Activated CD8-positive, alpha-beta memory T cell treated with anti-CD3 and anti-CD28 coated beads for 1 hour (primary cell): ENCODE measurements at places on chromosomes 2 and 18.

DNA sequence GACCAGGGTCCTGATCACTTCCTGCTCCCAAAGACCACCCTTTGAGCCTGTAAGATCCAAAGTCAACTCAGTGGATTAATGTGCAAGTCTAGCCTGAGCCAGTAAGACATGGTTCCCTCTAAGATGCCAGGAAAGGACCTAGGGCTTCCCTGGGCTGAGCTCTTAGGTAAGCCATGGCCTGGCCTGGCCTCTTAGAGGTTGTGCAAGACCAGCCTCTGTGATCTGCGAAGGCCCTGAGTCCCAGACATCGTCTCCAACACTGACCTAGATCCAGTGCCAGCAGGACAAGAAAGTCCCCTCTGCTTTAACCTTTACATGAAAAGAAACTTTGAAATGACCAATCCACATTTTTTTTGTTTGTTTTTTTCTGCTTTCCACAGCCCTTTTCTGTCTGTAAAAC is 73.6 kb upstream of the CYP1B1 start:
- no peak for DNase-seq

DNA sequence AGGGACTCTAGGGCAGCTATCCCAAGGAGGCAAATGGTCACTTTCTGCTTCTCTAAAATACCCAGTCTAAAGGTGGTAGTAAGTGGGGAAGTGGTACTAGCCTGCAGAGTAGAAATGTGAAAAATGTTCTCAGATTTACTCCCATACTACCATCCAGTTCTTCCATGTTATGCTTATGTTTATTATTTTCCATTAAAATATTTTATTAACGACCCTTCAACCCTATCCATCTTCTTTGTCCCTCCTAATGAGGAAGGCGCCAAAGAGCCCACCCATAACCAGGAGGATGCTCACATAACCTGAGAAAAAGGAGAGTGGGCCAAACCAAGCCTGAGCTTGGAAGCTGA is 153.5 kb downstream of the ANTXR1 start:
- no peak for DNase-seq

DNA sequence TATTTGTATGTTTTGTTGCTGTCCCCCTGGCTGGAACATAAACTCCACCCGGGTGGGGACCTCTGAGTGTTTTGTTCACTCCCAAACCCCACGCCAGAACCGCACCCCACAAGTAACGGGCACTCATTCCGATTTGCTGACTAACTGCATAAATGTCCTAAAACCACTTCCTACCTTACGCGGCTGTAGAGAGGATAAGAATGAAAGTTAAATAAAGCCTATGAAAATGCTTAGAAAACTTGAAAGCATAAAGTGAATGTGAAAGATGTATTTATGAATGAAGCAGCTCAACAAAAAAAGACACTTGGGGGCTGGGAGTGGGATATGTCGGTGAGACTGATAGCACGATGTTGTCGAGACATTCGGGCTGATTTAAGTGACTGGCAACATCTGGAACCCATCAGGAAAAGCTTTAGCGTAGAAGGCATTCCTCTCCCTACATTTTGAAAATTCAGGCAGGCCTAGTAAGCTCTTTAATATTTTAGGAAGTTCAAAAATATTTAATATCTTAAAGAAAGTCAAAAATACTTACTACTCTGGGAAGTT is 206.7 kb downstream of the SH3RF3 start:
- DNase-seq: no peak

DNA sequence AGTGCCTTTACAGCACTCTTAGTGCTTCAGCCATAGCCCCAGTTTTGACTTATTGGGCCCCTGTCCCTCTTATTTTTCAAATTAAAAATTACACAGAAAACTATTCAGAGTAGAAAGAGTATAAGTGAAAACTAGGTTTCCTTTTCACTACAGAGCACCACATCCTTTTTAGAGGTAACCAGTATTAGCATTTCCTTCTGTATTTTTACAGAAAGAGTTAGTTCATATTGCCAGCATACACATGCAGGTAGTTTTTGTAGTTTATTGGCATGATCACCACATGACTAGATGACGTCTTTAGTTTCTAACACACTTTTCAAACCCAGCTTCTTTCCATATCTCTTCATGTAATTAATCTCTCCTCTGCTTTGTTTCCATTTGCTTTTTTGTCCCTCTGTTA is 66.4 kb downstream of the UBE2E3 start:
- DNase-seq: no peak

GRCh38 chr18:74200780-74201179 is 52.5 kb downstream of the TIMM21 start:
- no peak for DNase-seq

- DNase-seq: no peak
Measured at GRCh38 chr18:44111337-44111736, 569.4 kb upstream of the SETBP1 start.
